Stimulated activated CD8-positive, alpha-beta memory T cell treated with anti-CD3 and anti-CD28 coated beads, Interleukin-4, amount 100 ng/mL, for 1 hour (primary cell): ENCODE measurements at places on chromosomes 6 and 20.

GRCh38 chr20:44981736-44982406, 15.6 kb downstream of the STK4 start:
- DNase-seq, result no peak

GRCh38 chr6:53441035-53441493, 92.3 kb upstream of the ELOVL5 start:
- no peak for DNase-seq

DNA sequence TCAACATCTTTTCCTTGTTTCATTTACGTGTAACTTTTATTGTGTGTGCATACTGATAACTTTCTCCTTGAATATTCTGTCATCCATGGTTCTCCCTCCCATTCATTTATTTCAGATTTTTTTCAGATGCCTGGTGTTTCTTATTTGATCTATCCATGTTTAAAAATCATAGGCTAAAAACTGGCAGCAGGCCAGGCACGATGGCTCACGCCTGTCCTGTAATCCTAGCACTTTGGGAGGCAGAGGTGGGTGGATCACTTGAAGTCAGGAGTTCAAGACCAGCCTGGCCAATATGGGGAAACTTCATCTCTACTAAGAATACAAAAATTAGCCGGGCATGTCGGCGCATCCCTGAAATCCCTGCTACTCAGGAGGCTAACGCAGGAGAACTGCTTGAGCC, 31.1 kb downstream of the ABT1 start:
- DNase-seq, result no peak

GRCh38 chr6:100745419-100746041, 135.6 kb downstream of the ASCC3 start:
- DNase-seq, result no peak

DNA sequence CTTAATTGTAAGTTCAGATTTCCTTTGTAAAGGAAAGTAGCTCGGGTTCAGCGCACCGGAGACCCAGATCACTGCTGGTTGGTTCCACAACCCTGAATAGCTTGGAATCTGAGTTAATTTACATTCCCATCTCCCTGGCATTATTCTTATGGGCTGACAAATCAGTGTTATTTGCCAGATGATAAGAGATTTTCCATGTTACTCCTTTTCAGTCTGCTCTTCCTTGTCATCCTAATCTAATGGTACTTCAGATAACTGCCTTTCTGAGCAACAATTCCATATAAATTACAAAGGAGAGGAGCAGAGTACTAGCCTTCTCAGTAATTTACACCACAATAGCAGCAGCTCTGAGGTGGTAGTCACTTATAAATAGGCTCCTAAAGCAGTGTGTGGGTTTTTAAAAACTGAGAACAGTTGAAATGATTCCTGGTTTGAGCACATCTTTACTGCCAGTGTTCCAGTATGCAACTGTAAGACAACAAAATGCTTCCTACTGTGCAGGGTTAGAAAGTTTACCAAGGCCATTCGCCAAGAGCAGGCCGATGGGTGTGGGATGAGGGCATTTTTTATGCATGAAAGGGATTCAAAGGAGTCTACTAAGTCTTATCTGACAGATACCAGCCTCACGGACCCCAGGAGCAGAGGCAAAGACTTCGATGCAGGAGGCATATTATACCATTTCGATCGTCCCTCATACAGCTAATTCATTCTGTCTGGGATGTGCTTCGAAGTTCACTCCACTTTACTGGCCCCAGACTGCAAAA, 89.7 kb downstream of the NDUFAF5 start:
- no peak for DNase-seq
